Uterine smooth muscle cell (primary cell): ENCODE measurements at places on chromosomes 1 and 21. TPM values are rescaled to one million over a fixed set of nuclear protein-coding genes. Genes with fewer than 3 reads are reported as not detected.

CAPN8 gene
- total RNA-seq: under 0.01 TPM in 1 of 2 replicates, not detected in the other

C1orf53 gene
- 3.8 and 4.6 TPM in 2 replicates for total RNA-seq

PRAMEF17 gene
- total RNA-seq: not detected in 2 replicates

ANKRD45 gene
- total RNA-seq: under 0.01 and 1.1 TPM in 2 replicates

ZNF669 gene
- 11.2 and 11.8 TPM in 2 replicates for total RNA-seq

ALDH9A1 gene
- total RNA-seq: 177 and 193 TPM in 2 replicates

ACOT7 gene
- total RNA-seq: 31.4 and 39.6 TPM in 2 replicates

AIRE gene
- total RNA-seq: under 0.01 TPM in 1 of 2 replicates, not detected in the other

OR2T33 gene
- not detected in 2 replicates for total RNA-seq

SUSD4 gene
- 0.44 TPM in 1 of 2 replicates, not detected in the other for total RNA-seq
